NCI-H524 treated with DMSO at 0.1 percent for 48 hours (cell line): ENCODE measurements at places on chromosomes 16 and 17.

- DNase-seq = no peak
Observed at GRCh38 chr16:57744642-57744903, 9.0 kb downstream of the KATNB1 start.

DNA sequence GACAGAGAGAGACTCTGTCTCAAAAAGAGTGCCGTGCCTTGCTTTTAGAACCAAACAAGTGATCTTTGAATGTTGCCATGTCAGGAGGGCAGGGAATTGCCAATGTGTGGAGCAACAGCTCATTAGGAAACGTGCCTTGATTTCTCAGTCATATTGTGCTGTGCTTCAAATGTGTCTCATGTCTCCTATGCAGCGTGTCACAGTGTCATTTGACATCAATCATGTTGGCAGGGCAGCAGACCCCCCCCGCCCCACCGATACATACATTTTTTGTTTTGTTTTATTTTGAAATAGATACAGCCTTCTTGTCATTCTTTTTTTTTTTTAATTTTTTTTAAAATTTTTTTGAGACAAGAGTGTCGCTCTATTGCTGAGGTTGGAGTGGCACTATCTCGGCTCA is 22.1 kb downstream of the MRC2 start:
- DNase-seq = no peak

DNA sequence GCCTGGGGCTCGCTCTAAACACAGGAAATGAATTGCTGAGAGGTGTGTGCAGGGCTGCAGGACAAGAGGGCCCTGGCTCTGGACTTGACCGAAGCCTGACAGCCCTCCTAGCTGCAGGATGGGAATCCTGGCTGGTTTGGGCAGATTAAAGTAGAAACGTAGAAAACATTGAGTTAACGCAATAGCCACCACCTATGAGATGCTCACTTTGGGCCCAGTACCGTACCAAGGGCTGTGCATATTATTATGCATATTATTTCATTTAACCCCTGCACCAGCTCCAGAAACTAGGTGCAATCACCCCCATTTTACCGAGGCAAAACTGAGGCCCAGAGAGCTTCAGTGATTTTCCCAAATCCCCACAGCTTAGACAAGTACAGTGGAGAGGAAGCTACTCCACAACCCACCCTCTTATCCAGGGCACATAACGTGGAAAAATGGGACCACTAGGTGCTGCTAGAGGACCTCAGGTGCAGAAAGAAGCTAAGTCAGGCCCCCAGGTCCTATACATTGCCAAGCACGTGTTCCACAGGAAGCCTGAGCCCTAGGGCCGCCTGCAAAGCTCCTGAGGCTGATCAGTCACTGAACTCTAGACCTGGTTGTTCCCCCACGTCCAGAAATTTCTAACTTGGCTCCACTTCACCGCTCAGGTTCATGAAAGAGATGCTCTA is 79.2 kb downstream of the MYH11 start:
- DNase-seq = peak; percentile 56

DNA sequence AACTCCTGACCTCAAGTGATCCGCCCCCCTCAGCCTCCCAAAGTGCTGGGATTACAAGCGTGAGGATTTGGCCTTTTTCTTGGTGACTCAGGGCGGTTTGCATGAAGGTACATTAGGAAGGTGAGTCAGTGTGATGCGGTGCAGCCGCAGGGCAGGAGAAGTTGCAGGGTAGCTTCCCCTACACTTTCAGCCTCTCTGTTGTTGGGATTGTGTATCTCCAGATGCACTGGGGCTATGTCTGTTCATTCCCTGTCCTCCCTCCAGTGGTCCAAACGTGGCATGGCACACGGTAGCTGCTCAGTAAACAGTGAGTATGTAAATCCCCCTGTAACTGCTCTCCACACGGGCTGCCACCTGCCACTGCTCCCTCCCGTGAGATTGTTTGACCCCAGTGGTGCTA is 109.1 kb upstream of the CDC42EP4 start:
- DNase-seq = peak; percentile 44

GRCh38 chr16:84652566-84652965 is 4.3 kb downstream of the KLHL36 start:
- DNase-seq = no peak

GRCh38 chr17:41784207-41784744 is 2.2 kb downstream of the JUP start:
- no peak for DNase-seq

DNA sequence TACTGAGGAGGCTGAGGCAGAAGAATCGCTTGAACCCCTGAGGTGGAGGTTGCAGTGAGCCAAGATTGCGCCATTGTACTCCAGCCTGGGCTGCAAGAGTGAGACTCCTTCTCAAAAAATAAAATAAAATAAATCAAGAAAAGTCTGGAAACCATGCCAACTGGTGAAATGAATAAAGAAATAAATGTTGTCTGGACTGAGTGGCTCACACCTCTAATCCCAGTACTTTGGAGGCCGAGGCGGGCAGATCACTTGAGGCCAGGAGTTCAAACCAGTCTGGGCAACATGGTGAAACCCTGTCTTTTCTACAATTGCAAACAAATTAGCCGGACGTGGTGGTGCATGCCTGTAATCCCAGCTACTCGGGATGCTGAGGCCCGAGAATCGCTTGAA is 744 bp upstream of the LRRC37A3 start:
- DNase-seq = no peak

DNA sequence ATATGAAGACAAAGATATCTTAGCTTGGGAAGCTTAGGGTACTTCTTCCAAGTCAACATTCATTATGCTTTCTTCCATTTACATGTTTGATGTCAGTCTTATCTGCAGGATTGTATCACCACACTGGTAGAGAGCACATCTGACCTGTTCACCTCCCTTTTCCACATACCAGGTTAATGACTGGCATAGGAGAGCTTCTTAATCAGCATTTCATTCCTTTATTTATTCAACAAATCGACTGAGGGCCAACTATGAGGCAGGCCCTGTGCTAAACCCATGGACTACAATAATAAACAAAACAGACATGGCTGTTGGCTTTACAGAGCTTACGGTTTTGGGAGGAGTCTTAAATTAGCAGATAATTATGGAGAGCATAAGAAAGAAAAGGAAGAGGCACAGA is 378.1 kb upstream of the CDH11 start:
- DNase-seq = no peak

GRCh38 chr16:82675300-82675699 is 48.5 kb downstream of the CDH13 start:
- no peak for DNase-seq

- no peak for DNase-seq
Observed at GRCh38 chr16:89633064-89633631, 19.7 kb downstream of the DPEP1 start.

DNA sequence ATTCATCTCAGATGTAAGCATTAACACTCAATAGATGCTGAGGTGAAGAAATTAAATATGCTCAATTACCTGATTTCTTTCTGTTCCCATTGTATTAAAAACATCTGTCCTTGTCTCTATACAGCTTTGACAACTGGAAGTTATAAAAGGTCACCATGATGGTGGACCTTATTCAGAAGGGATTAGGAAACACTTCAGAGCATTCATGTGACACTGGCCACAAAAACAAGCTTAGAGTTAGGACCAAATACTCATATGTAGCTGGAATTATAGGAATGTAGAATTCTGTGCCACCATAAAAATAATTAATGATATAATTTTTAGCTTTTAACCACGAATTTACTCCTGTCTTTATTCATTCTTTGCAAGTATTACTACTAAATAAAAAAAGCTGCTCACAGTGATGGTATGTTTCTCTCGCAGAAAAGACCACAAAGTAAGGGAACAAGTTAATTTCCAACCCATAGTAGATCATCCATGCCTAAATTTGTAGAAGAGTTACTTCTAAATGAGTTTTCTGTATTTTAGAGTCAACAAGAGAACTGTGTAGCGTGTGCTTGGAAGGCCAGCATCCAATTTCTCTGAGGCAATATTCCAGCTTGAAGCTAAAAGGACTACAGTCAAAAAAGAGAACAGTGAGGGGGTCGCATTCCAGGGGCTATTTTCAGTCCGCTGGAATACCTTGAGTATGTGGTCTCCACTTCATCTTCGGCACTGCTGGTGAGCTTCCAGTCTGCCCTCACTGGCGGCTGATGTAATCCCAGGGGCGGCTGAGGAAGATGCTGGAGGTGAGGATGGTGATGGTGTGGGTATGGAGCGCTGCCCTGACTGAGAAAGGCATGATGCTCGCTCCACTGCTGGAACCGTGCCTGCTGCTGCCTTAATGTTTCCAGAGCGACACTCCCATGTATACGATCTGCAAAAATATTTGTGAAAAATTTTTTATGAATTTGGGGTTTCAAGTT is 63.7 kb downstream of the CACNG1 start:
- DNase-seq = no peak

GRCh38 chr17:1635675-1636465 is 7.2 kb upstream of the SLC43A2 start:
- no peak for DNase-seq

DNA sequence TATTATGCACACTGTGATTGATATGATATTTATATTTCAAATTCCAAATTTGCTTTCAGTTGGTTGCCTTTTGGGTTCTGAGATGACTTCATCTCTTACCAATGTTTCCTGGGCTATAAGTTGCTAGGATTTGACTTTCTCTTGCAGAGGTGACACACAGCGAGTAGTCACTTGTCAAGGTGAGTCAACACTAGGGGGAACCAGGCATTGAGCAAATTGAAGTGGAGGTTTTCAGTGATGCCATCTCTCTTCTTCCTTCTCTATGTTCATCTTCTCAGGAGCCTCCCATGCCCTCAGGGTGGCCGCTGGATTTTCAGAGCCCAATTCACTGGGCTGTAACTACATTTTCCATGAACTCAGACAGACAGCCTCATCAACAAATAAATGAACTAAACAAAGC is 6.0 kb upstream of the CPD start:
- no peak for DNase-seq

GRCh38 chr17:45852535-45853297 is 8.0 kb downstream of the SPPL2C start:
- DNase-seq = peak; percentile 25

DNA sequence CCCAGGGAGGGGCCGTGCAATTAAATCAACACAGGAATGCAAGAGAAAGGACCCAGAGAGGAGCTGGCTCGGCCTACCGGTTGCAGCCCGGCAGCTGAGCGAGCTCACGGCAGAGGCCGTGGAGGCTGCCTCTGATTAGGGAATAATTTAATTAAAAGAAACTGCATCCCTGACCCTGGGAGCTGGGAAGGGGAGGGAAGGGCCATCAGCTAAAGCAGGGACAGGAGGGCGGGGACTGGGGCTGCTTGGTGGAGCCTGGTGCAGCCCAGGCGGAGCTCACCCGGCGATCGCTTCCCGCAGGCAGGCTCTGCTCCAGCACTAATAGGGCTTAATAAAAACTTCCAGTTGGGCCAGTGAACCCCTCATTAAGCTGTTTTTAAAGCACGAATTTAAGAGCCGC is 43.4 kb downstream of the LMF1 start:
- no peak for DNase-seq

GRCh38 chr17:30366536-30366935 is 12.2 kb upstream of the CPD start:
- no peak for DNase-seq

DNA sequence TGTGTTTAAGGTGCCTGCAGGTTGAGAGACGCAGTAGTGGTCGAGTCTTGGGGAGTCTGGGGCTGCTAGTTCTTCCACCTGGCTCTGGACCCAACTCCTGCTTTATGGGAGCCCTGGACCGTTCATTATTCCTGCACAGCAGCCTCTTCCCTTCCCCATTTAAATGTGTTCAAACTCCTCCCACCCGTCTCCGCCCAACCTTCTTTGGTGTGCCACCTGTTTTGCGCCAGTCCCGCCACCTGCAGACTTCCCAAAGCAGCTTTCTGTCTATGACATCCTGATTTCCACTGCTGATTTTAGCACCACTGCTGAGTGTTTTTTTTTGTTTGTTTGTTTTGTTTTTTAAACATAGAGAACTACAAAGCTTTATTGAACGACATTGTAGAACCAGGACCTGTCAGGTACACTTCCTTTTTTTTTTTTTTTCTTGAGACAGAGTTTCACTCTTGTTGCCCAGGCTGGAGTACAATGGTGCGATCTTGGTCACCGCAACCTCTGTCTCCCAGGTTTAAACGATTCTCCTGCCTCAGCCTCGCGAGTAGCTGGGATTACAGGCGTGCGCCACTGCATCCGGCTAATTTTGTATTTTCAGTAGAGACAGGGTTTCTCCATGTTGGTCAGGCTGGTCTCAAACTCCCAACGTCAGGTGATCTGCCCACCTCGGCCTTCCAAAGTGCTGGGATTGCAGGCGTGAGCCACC is 12.8 kb downstream of the ADORA2B start:
- DNase-seq = no peak

DNA sequence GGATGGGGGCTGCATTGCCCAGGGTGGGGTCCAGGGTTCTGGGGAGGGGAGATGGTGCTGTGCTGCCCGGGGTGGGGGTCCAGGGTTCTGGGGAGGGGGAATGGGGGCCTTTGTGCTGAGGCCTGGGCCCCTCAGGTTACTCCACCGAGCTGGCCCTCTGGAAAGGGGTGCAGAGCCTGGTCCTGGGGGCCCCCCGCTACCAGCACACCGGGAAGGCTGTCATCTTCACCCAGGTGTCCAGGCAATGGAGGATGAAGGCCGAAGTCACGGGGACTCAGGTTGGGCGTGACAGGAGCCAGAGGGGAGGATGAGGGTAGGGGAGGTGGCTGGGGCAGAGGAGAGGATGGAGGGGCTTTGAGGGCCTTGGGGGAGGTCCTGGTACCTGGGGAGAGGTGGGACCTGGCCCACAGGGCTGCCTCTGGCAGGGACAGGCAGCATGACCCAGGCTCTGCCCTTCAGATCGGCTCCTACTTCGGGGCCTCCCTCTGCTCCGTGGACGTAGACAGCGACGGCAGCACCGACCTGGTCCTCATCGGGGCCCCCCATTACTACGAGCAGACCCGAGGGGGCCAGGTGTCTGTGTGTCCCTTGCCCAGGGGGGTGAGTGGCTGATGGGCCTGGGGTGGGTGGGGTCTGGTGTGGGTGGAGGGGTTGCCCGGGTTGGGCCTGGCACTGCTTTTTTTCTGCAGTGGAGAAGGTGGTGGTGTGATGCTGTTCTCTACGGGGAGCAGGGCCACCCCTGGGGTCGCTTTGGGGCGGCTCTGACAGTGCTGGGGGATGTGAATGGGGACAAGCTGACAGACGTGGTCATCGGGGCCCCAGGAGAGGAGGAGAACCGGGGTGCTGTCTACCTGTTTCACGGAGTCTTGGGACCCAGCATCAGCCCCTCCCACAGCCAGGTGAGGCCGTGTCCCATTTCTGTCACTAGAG is 7.8 kb downstream of the ITGAX start:
- DNase-seq = no peak

DNA sequence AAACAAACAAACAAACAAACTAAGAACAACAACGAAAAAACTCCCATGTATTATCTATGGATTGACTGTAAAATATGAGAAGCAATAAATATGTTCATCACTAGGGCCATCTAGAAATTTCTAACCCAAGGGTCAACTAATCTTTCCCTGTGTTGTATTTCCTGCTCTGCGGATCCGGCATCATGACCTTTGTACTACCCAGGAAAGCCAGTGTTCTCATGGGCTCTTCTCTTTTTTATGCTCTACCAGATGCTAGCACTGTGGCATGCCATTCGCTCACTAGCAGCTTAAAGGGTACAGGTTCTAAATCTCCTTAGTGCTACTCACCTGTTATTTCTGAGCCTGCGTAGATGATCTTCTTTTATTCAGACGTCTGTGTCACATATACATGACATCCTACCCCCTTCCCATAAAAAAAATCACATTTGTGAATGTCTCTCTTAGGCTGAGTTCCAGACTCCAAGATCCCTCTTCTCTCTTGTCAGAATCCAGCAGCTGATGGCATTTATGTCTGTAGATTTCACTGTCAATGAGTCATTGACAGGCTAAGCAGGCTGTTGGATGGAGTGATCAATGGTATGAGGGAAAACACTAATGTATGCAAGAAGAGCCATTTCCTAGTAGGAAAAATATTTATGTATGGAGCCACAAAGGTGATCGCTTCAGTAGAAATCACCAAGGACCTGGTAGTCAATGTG is 100.0 kb downstream of the WWOX start:
- no peak for DNase-seq

- no peak for DNase-seq
Observed at GRCh38 chr16:50769-51591, 2.4 kb downstream of the POLR3K start.
